ENCODE measurements at places on chromosomes 13 and 19. TPM values are rescaled to one million over a fixed set of nuclear protein-coding genes. Genes with fewer than 3 reads are reported as not detected.

GRCh38 chr19:29686285-29686805 is 21.1 kb downstream of the PLEKHF1 start:
- DNase-seq: no peak

Gene RGL3
- 2.3 TPM for polyA plus RNA-seq

DNA sequence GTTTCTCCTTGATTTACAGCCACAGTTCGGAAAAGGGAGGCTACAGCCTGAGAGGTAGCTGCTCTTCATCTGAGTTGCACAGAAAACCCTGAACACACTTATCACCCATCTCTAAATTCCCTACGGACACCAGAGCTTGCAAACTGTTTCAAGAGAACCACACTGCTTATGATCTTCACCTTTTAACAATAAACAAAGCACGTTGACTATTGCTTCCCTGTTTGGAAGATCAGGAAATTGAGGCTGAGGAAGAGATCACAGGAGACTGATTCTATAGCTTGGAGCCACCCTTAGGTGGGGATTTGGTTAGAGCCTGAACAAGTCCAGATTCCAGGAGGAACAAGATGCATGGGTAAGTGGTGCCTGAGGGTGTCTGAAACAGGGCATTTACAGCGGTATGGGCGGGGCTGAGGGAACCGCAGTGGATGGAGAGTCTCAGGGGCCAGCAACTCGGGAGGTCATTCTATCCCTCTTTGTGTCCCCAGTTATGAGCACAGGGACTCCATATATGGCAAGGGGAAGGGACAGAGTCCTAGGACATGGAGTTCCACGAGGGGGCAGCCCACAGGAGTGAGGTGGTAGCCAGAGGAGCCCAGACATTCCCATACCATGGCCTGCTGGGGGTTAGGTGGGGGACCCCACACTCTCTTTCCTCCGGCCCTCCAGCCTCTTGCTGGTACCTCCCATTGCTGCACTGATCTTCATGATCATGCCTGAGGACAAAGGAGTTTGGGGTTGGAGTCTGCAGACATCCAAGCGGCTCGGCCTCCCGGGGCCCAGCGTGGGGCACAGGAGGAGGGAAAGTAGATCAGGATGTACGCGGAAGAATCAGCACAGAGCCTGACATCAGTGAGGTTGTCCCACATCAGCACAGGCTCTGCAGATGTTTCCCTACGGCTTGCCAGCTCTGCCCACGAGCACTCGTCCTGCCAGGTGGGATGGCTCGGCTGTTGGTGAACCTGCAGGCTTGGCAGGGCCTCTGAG is 162.3 kb upstream of the ZNF536 start:
- no peak for DNase-seq

- no peak for DNase-seq
Observed at GRCh38 chr19:7540761-7541474, 5.4 kb downstream of the PNPLA6 start.

DNA sequence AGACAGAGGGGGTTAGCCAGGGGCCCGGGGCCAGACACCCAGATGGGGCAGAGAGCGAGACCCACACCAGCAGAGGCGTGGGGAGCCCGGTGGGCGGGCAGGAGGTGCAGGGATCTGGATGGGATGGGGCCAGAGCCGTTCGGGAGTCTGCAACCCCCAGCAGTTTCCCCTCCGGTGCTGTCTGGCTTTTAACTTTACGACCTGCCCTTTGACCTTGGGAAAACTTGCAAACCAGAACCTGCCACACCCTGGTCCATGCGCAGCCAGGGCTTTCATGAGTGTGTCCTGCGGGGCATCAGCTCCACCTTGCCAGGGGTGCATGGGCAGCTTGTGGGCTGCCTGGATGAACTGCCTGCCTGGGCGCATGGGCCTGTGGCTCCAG is 9.8 kb downstream of the JOSD2 start:
- no peak for DNase-seq

DNA sequence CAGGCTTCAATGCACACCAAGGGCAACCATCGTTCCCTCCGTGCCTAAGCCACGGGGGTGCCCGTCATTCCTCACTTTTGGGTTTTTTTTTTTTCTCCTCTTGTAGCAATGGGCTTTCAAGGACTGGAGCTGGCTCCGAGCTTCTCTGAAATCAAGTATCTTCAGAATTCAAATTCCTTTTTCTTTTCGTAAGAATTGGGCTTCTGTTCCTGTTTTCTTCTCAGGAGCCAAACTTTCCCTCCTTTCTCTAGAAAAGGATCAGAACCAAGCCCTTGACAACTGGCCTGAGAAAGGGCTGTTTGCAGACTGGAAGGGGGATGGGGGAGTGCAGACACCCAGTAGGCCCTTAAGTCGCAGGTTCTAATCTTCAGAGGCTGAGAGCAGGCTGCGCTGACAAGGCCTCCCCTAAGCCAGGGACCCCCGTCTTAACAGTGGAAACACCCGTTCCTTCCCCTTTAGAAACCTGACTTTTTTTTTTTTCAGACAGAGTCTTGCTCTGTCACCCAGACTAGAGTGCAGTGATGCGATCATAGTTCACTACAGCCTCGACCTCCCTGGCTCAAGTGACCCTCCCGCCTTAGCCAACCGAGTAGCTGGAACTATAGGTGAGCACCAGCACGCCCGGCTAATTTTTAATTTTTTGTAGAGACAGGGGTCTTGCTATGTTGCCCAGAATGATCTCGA is 51.6 kb downstream of the RFX2 start:
- DNase-seq: no peak

Gene HSD17B14
- polyA plus RNA-seq: 7.4 TPM

DNA sequence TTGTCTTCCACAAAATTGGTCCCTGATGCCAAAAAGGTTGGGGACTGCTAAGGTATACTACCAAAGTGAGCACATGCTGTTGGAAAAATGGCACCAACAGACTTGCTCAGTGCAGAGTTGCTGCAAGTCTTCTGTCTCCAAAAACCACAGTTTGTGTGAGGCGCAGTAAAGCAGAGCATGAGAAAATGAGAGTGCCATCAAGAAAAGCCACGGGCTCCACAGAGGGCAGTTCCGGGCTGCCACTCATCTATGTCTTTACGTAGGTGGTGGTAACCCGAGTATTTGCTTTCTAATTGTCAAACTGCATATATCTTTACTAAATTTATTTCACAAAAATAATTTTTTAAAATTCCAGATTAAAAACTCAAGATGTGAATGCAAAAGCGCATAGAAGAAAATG is 123.8 kb downstream of the RNF17 start:
- no peak for DNase-seq

DNA sequence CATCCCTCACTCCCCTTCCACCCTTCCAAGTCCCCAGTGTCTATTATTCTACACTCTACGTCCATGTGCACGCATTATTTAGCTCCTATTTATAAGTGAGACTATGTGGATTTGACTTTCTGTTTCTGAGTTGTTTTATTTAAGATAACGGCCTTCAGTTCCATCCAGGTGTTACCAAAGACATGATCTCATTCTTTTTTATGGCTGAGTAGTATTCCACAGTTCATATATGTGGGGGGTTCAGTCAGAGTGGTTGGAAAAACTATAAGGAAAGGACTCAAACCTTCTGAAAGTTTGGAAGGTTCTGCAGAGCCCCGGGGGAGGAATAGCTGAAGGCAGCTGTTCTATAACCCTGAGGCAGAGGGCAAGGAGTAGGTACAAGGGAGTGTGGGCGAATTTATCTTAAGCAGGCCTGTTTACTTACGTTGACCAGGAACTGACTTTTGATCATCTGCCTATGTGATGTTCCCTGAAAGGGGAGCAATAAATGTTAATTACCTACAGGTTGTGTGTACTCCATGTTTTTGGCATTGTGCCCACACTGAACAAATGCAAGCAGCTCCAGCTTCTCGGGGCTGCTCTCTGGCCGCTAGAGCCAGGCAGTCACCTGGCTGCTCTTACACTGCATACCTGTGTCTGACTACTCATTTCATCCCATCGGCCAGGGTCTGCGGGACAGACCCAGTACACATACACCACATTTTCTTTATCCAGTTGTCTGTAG is 13.5 kb upstream of the ADGRE1 start:
- DNase-seq: no peak

DNA sequence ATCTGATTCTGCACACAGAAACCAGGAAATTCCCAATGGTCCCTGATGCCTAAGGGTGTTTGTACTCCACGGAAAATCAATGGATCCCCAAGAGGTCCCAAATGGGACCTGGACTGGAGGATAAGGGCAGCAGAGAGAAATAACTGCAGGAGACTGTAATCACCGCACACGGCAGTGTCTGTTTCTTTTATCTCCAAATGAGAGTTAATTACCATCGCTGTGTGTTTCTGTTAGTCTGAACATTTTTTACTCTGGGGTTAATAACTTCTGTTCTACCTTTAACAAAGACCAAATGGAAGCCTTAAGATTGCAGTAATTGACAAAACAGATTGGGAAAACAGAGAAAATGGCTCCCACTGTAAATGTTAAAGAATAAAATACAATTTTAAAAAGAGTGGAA is 320.9 kb downstream of the DCLK1 start:
- DNase-seq: no peak

All from BJ (cell line).